CD4-positive, alpha-beta T cell treated with Interleukin-6 at 100 ng/mL for 8 hours (primary cell): ENCODE measurements at places on chromosomes 13 and 19.
A peak's percentile ranks its signal among the peaks of the same experiment; 100 is the strongest.

- DNase-seq: no peak
Measured at GRCh38 chr19:3190470-3190770, 4.7 kb downstream of the NCLN start.

- no peak for DNase-seq
Measured at GRCh38 chr13:48532256-48532505, 699 bp downstream of the RCBTB2 start.

DNA sequence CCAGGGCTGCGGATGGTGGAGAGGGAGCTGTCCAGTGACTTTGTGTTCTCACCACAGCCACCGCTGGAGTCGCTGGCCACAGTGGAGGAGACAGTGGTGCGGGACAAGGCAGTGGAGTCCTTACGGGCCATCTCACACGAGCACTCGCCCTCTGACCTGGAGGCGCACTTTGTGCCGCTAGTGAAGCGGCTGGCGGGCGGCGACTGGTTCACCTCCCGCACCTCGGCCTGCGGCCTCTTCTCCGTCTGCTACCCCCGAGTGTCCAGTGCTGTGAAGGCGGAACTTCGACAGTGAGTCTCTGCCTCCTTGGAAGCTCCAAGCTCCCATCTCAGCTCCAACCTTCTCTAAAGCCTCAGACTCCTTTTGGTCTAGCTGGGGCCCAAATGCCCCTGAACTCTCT, 21.4 kb downstream of the PPP2R1A start:
- DNase-seq: no peak

- no peak for DNase-seq
Measured at GRCh38 chr19:18879579-18880373, 16.2 kb downstream of the CERS1 start.

- no peak for DNase-seq
Measured at GRCh38 chr19:42394751-42395150, 4.7 kb upstream of the CNFN start.

- no peak for DNase-seq
Measured at GRCh38 chr13:45410001-45410400, 8.2 kb downstream of the SLC25A30 start.

DNA sequence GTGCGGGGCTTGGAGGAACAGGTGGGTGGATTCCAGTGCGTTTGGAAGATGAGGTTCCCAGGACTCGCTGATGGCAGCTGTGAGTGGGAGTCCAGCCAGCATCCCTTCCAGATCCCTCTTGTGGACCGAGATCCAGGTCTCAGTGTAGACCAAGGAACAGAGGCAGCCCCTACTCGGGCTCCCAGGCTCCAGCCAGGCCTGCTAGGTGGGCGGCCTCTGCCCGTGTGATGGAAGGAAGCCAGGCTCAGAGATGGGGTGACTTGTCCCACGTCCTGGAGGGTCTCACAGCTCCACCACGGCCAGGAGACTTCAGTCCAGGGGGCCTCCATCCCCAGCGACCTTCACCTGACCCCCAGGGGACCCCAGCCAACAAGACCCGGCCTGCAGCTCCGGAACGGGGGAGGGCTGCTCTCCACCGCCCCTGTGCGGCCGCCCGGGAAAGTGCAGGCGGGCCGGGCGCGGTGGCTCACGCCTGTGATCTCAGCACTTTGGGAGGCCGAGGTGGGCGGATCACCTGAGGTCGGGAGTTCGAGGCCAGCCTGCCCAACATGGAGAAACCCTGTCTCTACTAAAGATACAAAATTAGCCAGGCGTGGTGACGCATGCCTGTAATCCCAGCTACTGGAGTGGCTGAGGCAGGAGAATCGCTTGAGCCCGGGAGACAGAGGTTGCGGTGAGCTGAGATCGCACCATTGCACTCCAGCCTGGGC, 729 bp upstream of the MADCAM1 start:
- no peak for DNase-seq

GRCh38 chr19:12886651-12886968, 391 bp downstream of the KLF1 start:
- no peak for DNase-seq

DNA sequence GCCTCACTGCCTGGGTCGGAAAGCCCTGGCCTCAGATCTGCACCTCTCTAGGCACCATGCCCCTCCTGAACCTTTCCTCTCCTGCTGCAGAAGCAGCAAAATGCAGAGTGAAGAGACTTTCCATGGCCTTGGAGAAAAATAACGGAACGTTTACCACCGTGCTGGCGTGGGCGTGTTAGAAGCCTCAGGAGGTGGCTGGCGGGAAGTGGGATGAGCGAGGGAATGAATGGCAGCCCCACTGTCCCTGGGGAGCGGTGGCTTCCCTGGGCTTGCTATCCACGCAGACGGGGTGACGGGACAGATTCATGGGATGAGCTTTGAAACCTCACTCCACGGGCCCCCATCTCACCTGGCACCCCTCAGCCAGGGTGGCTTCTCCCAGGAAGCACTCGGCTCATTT, 4.3 kb downstream of the TEX29 start:
- DNase-seq: no peak

- no peak for DNase-seq
Measured at GRCh38 chr19:38004186-38004520, 97.1 kb downstream of the SIPA1L3 start.

DNA sequence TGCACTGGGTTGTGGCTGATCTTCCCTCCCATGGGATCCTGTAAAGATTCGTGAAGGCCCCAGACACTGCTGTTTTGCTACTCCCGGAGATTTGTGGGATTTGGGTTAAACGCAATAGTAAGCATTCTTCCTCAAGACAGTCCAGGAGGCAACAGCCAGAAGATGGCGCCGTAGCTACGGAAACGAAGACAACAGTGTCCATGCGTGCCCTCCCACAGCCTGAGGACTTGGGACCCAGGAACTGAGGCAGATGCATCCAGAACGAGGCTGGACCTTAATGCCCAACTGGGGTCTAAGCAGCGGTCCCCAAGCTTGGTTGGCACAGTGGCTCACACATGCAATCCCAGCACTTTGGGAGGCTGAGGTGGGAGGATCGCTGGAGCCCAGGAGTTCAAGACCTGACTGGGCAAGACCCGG, 57.6 kb upstream of the ZNF507 start:
- DNase-seq: no peak

DNA sequence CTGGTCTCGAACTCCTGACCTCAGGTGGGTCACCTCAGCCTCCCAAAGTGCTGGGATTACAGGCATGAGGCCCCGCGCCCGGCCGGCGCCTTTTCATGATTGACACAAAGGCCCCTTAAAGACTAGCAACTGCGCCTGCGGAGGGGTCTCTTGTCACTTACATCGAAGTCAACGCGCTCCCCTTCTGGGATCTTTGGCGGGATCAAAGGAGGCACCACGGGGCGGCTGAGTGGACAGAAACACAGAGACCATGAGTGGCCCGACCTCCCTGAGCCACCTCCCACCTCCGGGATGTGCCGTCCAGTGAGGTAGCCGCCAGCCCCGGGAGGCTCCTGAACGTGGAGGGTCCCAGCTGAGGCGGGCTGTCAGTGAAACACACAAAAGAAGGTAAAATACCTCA, 7.3 kb downstream of the TNNT1 start:
- no peak for DNase-seq

- DNase-seq: no peak
Measured at GRCh38 chr19:33386361-33386858, 12.9 kb downstream of the CEBPG start.

- peak; percentile 64 for DNase-seq
Measured at GRCh38 chr13:27406178-27406939, 18.1 kb upstream of the GTF3A start.

- no peak for DNase-seq
Measured at GRCh38 chr13:88014527-88014926, 343.4 kb downstream of the SLITRK5 start.

DNA sequence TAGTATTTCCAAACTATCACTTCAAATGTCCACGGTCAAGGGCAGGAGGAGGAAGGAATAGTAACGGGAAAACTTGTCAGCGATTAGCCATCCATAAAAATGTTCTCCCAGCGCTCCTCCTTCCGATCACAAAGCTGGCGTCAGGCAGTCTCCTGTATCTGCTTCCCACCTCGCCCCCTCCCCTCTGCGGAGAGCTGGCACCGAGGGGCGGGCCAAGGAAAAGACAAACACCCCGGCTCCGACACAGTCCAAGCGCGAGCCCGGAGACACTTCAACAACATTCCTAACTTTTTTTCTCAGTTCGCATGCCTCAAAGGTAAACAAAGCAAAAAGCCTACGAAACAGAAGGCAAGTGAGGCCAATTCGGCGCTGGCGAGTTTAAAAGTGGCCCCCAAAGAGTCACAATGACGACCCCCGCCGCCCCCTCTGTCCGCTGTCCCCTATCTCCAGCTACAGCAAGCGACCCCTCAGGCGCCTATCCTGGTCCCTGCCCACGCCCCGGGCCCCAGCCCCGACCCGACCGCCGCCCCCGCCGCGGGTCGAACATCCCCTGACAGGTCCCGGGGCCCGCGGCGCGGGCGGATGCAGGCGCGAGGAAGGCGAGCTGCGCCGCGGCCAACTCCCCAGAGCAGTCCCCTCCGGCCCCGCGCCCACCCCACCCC, 736 bp downstream of the SMAD9 start:
- no peak for DNase-seq

- DNase-seq: no peak
Measured at GRCh38 chr13:93562676-93563075, 336.1 kb downstream of the GPC6 start.

DNA sequence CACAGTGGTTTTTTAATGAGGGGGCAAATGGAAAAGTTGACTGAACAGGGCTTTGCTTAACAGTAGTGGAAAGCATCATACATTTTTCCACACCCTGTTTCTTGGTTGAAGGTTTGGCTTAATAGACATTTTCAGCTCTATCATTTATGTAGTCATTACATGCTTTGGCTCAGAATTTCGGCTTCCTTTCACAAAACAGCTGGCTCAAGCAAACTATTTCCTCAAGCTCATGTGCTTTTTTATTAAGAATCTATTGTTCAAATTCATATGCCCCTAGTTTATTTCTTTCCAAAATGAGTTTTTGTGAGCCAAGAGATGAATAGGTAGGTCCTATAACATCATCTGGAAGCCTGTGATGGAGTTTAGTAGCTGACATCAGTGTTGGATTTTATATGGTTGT, 113.8 kb downstream of the SLITRK6 start:
- DNase-seq: no peak

- DNase-seq: no peak
Measured at GRCh38 chr13:19178901-19179593, 2.6 kb downstream of the TUBA3C start.

DNA sequence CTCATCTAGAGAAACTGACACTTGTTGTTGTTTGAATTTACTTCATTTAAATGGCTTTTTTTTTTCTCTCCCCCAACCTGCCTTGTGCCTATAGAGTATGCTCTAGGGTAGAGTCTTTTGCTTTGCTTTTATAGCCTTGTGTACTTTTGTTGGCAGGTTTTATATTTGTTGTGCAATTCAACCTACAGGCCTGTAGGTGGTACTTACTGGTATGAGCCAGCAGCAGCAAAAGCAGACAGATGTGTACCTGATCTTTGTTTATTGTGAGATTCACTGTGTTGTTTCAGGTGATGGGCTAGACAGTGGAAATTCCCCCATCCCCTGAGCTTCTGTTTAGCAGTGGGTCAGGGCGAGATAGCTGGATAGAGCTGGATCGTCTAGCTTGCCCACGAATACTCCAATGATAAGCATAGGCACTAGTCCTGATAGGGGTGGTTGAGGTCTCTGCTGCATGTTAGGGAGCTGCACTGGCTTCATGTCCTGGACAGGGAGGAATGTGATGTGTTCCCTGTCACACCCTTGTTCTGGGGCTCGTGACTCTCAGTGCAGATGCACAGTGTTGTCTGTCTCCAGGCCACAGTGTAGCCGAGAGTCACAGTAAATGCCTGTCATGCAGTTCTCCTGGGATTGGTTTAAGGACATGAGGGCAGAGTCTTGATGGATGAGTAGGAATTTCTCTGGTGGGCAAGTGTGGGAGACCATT, 21.3 kb downstream of the DNAJC3 start:
- no peak for DNase-seq

GRCh38 chr19:6714749-6715555, 5.5 kb downstream of the C3 start:
- no peak for DNase-seq

DNA sequence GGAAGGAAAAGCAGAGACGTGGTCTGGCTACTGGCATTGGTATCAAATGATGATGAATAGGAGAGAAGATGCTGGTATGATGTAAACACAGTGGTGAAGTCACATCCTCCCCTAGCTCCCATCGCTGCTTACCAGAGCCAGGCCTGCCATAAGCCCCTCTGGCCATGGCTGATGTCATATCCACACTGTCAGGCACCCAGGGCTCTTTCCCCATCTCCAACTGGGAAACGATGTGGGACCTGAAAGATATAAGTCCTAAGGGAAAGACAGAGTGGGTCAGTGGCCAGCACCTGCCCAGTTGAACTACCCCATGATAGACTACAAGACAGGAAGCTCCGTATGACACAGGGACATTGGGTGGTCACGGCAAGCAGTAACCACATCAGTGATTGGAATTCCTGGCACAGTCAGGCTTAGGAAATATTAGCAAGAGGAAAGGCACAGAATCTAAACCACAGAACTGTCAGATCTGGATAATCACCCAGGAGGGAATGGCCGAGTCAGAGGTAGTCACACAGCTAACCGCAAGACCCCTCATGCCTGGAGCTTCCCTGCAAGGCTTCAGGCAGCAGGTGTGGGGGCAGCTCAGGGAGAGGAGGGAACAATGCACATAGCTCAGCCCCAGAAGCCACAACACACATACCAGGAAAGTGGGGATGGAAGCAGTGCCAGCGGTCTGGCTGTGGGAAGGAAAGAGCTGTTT, 3.8 kb downstream of the ZNF792 start:
- no peak for DNase-seq

GRCh38 chr19:43331435-43332010, 22.0 kb upstream of the CD177 start:
- no peak for DNase-seq

DNA sequence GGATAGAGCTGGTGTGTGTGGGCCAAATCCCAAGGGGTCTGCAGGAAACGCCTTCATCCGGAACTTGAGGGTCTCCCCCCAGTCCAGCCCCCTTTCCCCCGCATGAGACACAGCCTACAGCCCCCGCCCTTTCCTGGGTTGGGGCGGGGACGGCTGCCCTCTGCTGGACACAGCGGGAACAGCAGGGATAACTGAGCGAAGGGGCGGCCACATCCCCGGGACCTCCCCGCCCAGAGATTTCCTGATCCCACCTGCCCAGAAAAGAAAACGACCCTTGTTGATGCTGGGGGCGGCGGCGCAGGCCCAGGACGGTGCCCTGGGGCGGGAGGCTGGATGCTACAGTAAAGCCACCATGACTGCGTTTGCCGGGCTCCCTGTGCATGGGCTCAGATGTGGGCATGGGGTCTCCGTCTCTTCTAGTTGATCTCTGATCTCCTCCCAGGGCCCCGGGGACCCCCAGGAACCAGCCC, 14.2 kb downstream of the ONECUT3 start:
- peak; percentile 29 for DNase-seq
